ENCODE measurements at places on chromosomes 2 and 18.

DNA sequence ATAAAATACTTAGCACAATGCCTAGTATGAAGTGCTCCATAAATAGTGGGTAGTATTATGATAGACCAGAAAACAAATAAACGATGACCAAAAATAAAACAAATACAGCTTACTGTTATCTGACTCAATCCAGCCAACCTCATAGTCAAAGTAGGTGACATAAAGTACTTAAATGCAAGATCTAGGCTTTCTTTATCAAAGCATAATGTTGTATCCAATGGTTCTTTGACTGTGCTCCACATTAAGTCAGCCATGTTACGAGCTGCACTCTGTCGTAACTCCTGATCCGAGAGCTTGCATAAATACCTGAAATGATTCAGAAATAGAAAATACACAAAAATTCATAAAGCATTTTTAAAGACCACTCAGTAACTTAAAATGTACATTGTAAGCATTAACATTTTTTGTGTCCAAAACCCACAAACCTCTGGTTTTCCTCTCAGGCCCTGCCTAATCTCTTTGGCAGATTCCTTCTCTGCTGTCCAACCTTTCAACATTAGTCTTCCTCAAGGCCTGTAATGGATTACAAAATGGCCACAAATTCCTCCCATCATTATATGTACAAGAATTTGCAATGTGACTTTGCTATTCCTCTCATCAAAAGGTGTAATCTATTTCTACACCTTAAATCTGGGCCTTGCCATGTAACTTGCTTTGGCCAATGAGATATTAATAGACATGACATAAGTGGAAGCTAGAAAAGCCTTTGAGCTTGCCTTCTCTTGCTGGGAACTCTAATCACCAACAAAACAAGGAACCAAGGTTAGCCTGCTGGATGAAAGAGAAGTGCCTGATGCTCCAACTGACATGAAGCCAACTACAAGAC is 90.6 kb downstream of the USP34 start:
- DNase-seq = no peak

DNA sequence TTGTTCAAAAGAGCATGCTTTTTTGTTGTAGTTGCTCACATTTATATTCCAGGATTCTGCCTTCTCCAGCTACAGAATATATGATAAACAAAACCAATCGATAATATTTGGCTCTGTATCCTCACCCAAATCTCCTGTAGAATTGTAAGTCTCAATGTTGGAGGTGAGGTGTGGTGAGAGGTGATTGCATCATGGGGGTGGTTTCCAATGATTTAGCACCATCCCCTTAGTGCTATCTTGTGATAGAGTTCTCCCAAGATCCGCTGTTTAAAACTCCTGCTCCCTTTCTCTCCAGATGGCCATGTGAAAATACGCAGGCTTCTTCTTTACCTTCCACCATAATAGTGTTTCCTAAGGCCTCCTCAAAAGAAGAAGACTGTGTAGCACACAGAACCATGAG is 98.7 kb upstream of the SCN7A start:
- no peak for DNase-seq

DNA sequence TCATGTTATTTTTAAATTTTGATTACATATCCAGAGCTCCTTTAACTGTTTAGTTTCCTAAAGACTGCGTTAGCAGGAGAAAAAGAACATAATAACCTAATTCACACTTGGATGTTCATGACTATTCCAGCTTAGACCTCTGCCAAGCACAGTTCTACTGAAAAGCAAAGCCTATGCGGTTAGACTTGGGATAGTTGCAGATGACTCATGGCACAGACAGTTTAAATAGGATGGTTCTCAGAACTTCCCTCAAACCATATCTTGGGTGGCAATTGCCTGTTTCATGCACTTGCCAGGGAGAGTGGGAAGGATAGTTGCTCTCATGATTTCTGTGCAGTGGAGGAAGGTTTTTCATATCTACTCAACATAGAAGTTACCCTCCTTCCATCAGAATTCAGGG is 149.7 kb upstream of the KLHL29 start:
- DNase-seq = no peak

DNA sequence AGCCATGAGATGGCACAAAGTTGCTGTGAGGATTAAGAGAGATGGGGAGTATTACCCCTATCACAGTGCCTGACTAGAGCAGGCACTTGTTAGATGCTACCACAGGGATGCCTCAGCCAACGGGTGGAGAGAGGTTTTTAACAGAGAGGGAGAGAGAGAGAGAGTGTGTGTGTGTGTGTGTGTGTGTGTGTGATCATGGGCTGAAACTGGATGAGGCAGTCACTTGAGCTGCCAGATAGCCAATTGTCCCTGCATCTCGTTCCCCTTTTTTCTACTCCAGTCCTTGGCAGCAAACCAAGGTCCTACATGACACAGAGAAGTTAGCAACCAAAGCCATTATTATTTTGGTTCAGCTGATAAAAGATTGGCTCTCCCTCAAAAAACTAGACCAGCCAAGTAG is 3.0 kb downstream of the CD8A start:
- DNase-seq = peak; percentile 12

DNA sequence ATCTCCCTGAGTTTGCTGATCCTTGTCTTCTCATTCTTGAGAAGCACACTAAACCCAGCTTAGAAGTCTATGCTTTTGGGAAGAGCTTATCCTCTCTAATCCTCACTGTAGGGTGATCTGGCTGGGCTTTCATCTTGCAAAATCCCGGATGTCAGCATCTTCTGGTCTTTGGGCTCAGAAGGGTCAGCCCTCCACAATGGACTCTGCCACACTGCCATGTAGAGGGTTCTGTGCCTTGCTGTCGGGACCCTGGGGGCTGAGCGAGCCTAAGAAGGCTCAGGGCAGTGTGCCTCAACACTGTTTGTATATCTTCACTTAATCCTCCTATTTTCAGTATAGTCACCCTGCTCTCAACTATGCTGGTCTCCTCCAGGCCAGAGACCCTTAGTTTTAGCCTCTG is 102.3 kb downstream of the TGIF1 start:
- no peak for DNase-seq

- DNase-seq = no peak
Observed at GRCh38 chr2:44212302-44212701, 43.6 kb downstream of the PPM1B start.

- DNase-seq = no peak
Observed at GRCh38 chr2:73141896-73142295, 29.1 kb upstream of the RAB11FIP5 start.

- DNase-seq = no peak
Observed at GRCh38 chr2:106840818-106841217, 45.1 kb downstream of the ST6GAL2 start.

GRCh38 chr18:4198956-4199355 is 256.2 kb downstream of the DLGAP1 start:
- no peak for DNase-seq

- no peak for DNase-seq
Observed at GRCh38 chr2:173553593-173553992, 198.9 kb downstream of the CDCA7 start.

GRCh38 chr2:127175041-127175721 is 44.9 kb downstream of the CYP27C1 start:
- no peak for DNase-seq

GRCh38 chr18:26544451-26544850 is 3.9 kb downstream of the KCTD1 start:
- no peak for DNase-seq

DNA sequence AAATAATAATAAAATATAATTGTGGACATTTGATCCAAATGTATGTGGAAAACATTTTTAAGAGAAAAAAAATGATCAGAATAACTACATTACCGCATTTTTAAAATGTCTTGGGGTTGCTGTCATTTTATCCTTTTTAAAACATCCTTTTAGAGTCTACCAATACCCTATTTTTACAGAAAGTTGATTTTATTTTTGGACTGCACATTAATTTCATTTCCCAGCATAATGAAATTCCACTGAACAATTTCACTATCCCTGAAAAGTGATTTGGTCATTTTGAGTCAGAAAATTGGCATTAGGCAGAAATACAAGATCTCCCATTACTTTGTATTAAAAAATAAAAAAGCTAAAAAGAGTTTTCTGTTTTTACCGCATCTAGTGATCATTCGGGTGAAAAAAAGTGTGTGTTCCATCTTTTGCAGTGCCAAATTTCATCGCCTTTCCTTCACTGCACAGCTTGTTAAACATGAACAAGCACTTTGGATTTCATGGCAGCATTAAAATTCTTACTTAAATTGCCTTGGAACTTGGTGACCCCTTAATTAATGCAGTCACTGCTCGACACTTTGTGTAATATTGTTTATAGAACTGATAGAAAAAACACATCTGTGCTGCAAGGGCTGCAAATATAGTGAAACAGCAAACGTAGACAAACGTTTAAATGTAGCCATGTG is 611.7 kb downstream of the TSN start:
- no peak for DNase-seq

DNA sequence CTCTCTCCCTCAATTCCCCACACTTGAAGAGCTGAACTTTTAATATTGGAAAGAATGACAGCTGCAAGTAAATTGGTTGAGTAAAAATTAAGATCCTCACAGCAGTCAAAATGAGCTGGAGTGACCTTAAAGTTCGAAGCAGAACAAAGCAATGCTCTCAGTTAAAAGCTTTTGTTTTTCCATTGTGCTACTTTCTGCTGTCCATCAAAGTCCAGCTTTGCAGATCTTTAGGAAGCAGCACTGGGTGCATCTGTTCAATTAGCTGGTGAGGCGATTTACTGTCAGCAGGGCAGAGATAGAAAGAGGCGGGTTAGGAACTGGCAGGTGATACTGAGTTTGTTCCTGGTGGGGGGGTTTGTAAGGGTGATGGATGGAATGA is 834.8 kb downstream of the CPS1 start:
- no peak for DNase-seq

- no peak for DNase-seq
Observed at GRCh38 chr2:228628682-228629081, 447.2 kb upstream of the SPHKAP start.
